Stimulated activated CD4-positive, alpha-beta T cell treated with anti-CD3 and anti-CD28 coated beads, Interleukin-1b, Interleukin-23, amount 100 ng/mL, for 1 hour (primary cell): ENCODE measurements at places on chromosomes 13 and 19.

- no peak for DNase-seq
Measured at GRCh38 chr13:20465218-20465879, 60.3 kb downstream of the CRYL1 start.

DNA sequence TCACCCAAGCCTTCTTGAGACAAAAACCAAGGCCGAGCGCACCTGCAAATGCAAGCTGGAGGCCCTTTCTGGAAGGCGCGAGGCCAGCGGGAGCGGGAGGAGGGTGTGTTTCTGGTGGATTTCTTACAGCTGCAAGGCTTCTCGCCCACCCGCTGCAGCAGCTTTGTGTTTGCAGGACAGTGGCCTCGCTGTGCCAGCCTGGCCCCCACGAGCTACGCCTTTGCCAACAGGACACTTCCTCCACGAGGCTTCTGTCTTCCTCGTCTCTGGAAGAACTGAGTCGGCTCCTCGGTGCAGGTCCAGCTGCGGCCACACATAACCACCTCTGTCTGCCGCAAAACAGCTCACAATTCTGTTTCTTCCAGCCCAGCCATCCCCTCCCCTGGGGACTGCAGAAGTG lies 10.1 kb downstream of the ATCAY start:
- no peak for DNase-seq

GRCh38 chr13:30978981-30979956 lies 46.8 kb downstream of the TEX26 start:
- DNase-seq, result no peak

- no peak for DNase-seq
Measured at GRCh38 chr19:54526972-54527371, 24.3 kb downstream of the LAIR2 start.

GRCh38 chr13:38301236-38301635 lies 48.4 kb upstream of the UFM1 start:
- no peak for DNase-seq

GRCh38 chr13:101576455-101576854 lies 124.0 kb downstream of the ITGBL1 start:
- DNase-seq, result no peak

DNA sequence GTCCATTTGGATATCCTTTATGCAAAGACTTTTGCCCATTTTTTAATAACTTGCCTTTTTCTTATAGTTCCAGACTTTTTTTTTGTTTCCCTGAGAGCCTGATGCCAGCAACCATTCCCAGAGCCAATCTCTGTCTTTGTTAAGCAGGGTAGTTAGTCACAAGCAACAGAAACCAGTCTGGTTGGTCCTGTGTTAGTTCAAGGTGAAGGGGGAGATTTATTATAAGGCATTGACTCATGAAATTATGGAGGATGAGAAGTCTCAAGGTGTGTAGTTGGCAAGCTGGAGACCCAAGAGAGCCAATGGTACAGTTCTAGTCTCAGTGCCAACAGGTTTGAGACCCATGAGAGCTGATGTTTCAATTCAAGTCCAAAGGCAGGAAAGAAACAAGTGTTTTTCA lies 33.0 kb downstream of the GPR12 start:
- no peak for DNase-seq

GRCh38 chr19:57812226-57812625 lies 2.5 kb downstream of the ZNF552 start:
- no peak for DNase-seq

DNA sequence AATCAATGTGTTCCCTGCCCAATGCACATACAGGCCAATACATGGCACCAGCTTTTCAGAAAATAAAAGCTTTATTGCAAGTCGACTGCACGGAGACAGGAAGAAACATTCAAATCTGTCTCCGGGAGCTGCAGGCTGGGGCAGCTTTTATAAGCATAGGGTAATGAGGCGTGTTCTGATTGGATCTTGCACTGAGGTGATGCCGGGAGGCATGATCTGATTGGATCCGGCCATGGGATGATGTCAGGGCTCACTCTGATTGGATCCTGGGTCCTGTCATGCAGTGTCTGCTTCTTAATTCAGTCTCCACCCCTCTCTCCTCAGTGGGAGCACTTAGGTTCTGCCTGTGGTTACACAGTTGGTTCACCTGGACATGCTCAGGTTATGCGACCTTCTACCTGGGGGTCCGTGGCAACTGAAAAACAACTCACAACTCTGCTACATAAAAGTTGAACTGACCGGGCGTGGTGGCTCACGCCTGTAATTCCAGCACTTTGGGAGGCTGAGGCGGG lies 11.8 kb upstream of the FBN3 start:
- no peak for DNase-seq

- DNase-seq, result no peak
Measured at GRCh38 chr13:36673838-36674326, at the start of gene SERTM1. SERTM1 (plus strand) TSS chr13:36674020; CDS start chr13:36695079, 21,059 bp downstream.

DNA sequence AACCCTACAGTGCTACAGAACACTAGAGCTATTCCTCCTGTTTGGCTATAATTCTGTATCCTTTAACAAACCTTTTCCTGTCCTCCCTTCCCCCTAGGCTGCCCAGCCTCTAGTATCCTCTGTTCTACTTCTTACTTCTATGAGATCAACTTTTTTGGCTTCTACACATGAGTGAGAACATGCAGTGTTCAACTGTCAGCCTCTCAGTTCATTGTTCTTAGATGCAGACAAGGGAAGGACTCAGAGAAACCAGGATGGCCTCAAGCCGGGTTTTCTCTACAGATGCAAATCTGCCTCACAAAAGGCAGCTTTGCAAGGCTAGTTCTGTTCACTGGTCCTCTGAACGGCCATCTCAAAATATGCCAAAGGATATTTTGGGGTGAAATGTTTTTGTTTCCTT lies 18.4 kb downstream of the AMER2 start:
- DNase-seq, result no peak

- DNase-seq, result no peak
Measured at GRCh38 chr13:59770451-59770850, 393.3 kb downstream of the DIAPH3 start.

DNA sequence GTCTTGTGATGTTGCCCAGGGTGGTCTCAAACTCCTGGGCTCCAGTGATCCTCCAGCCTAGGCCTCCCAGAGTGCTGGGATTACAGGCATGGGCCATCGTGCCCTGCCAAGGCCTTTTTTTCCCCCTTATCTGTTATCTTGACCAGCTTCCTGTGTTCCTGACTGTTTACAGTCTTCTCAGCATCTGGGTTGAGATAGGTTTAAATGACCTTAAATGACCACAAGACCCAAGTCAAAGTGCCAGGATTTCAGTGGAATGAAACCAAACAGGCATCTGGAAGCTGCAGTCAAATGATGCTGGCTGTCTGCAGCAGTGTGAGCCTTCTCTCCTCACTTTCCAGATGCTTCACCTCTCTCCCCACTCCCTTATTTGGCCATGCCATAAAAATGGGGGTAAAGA lies 114.2 kb upstream of the CLDN10 start:
- no peak for DNase-seq
